Fibroblast of skin of abdomen (primary cell): ENCODE measurements at places on chromosomes 16 and 17.

DNA sequence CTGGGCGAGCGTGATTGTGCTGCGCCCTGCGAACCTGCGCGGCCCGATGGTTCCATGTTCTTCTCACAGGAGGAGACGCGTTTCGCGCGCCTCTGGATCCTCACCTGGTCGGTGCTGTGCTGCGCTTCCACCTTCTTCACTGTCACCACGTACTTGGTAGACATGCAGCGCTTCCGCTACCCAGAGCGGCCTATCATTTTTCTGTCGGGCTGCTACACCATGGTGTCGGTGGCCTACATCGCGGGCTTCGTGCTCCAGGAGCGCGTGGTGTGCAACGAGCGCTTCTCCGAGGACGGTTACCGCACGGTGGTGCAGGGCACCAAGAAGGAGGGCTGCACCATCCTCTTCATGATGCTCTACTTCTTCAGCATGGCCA is 1.0 kb downstream of the FZD2 start:
- DNase-seq = no peak

GRCh38 chr16:12688951-12689850 is 114.5 kb downstream of the CPPED1 start:
- no peak for DNase-seq

DNA sequence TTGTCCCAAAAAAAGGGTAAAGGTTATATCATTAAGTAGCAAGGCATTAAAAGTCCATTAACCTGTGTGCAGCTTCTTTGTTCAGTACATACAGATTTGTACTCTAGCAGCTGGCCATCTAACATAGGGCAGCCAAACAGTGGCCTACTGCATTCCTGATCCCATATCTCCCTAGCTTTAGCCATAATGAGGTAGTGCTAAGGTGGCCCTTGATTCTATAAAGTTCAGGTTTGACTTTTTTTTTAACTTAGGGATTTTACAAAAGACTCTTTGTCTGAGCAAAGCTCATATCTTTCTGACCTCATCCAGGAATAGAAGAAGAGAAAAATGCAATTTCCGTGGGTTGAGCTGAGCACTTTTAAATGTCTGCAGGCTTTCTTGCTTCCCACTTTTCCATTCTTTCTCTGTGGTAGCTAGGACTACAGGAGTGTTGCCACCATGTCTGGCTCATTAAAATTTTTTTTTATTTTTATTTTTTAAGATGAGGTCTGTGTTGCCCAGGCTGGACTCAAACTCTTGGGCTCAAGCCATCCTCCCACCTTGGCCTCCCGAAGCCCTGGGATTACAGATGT is 19.5 kb upstream of the CDC6 start:
- DNase-seq = no peak

GRCh38 chr17:3750926-3751325 is 27.2 kb downstream of the HASPIN start:
- DNase-seq = no peak

DNA sequence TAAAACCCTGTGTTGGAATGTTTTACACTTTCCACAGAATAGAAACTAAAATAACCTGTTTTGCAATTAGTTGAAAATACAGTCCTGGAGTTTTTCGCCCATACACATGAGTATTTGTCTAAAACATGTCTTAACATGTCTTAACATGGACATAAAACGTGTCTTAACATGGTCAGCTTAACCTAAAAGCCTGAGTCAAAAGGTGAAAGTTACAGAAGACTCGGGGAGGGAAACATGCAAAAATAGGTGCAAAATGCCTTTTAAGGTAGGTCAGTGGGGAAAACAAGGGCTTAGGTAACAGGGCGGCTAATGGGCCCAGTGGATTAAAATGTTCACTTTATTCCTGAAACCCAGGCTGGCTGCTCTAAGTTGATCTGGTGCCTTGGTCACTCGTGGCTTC is 56.1 kb upstream of the RBL2 start:
- DNase-seq = no peak

- DNase-seq = no peak
Measured at GRCh38 chr17:50303596-50303995, 29.3 kb downstream of the TMEM92 start.
